ENCODE measurements at places on chromosomes 7 and 10.

DNA sequence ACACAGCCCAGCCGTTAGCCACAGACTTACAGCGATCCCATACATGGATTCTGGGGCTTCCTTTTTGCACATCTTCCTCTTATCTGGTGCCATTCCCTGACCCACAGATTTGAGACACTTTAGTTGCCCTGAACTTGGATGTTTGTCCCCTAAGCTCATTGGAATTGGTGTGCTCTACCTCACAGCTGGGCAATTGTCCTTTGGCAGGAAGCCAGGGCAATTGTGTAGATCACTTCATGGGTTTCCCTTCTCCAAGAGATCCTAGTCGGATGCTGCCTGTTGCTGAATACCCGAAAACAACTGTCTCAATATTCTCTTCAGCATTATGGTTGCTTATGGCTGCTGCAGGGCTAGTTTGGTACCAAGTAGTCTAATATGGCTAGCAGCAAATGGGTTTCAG lies 470.7 kb upstream of the MKI67 start:
- DNase-seq, result no peak

- no peak for DNase-seq
Measured at GRCh38 chr10:11861341-11861740, 38.2 kb downstream of the PROSER2 start.

- no peak for DNase-seq
Measured at GRCh38 chr10:86162696-86163400, 203.7 kb downstream of the GRID1 start.

- no peak for DNase-seq
Measured at GRCh38 chr10:69936091-69936490, 116.6 kb upstream of the MACROH2A2 start.

DNA sequence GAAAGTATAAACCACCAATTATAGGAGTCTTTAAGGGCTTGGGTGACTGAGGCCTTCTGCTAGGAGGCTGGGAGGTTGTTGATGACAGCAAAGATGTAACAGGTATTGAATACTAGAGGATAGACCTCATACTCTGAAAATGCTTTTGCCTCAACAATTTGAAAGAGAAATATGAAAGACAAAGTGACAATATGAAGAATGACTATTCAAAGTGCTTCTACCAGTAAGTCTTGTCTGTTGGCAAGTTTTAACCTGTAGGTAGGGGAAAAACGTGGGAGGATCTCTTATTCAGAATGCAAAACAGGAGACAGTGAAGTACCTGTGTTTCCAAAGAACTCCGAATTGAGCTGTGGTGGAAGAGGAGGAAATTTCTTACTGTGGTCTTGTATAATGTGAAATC lies 38.2 kb downstream of the GBF1 start:
- no peak for DNase-seq

- no peak for DNase-seq
Measured at GRCh38 chr7:2761131-2761624, 73.2 kb downstream of the AMZ1 start.

DNA sequence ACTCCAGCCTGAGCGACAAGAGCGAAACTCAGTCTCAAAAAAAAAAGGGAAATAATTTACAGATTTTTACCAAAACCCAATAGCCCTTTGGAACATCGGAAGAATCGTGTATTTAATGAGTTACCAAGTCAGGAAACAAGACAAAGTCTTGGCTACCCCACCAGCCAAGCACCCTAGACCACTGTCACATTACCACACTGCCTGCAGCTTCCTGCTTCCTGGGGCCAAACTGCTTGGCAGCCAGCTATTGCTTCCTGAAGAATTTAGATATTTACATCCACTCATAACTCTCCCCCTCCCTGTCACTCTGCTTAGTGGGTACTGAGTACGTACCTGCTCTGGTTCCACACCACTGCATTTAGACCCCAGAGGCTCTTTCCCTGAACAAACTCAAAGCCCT lies 14.1 kb upstream of the TNPO3 start:
- no peak for DNase-seq

GRCh38 chr10:88196291-88196690 lies 332.9 kb downstream of the PTEN start:
- no peak for DNase-seq

DNA sequence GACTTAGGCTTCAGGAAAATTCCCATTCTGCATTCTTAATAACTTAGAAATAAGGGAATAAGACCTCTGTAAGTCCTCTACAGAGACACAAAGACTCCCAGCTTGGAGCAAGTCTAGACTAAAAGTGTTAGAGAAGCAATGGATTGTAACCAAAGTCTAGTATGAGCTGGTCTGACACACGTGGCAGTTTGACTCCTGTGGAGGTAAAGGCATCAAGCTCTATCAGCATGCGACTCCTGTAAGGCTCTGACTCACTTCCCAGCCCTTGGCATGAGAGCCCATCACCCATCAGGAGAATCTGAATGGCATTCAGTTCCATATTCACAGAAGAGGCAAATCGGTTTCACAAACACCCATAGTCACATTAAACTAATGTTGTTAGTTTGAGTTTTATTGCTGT lies 4.4 kb upstream of the VSTM4 start:
- no peak for DNase-seq

- no peak for DNase-seq
Measured at GRCh38 chr7:93902777-93903423, 3.5 kb upstream of the GNGT1 start.

- DNase-seq, result no peak
Measured at GRCh38 chr10:130003166-130003565, 39.1 kb upstream of the EBF3 start.

DNA sequence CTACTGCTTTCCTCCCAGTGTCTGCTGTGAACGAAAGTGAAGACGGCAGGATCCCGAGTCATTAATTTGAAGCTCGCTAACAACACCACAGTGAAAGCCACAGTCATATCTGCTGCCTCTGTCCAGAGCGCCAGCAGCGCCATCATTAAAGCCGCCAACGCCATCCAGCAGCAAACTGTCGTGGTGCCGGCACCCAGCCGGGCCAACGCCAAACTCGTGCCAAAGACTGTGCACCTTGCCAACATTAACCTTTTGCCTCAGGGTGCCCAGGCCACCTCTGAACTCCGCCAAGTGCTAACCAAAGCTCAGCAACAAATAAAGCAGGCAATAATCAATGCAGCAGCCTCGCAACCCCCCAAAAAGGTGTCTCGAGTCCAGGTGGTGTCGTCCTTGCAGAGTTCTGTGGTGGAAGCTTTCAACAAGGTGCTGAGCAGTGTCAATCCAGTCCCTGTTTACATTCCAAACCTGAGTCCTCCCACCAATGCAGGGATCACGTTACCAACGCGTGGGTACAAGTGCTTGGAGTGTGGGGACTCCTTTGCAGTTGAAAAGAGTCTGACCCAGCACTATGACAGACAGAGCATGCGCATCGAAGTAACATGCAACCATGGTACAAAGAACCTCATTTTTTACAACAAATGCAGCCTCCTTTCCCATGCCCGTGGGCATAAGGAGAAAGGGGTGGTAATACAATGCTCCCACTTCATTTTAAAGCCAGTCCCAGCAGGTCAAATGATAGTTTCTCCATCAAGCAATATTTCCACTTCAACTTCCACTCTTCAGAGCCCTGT lies 94.8 kb upstream of the KCNMA1 start:
- DNase-seq, result no peak

DNA sequence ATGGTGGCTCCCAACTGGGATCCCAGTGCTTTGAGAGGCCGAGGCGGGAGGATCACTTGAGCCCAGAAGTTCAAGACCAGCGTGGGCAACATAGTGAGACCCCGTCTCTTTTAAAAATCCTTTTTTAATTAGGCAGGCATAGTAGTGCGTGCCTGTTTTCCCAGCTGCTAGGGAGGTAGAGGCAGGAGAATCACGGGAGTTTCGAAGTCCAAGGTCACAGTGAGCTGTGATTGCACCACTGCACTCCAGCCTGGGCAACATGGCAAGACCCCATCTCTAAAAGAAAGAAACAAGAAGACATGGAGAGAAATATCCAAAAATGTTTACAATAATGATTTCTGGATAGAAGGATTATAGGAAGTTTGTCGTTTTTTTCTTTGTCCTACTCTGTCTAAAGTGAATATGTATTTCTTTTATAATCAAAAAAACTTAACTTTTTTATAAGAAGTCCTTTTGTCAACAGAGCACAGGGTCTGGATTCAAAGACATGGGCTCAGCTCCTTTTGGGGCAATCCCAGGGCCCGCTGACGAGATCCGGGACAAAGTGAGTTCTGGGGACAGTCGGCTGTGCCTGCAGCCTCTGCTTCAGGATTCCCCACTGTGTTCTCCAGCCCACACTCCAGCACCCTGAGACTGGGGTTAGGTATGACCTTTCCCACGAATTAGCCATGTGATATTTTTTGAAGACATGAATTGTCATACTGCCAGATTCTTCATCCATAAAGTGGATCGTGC lies 45.6 kb downstream of the PDGFA start:
- no peak for DNase-seq

DNA sequence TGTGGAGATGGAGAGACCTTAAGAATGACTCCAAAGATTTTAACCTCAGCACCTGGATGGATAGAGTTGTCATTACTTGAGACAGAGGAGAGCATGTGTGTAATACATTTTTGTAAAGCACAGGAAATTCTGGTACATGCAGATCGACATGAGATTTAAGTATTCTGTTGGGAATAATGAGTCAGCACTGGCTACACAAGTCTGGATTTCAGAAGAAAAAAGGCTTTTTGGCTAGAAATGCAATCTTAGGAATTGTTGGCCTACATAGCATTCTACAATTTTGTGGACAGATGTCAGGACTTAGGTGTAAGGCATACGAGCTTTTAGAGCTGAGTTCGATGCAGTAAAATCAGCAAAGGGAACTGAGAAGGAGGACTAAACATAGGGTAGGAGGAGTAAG lies 24.1 kb upstream of the ANKRD30A start:
- no peak for DNase-seq

DNA sequence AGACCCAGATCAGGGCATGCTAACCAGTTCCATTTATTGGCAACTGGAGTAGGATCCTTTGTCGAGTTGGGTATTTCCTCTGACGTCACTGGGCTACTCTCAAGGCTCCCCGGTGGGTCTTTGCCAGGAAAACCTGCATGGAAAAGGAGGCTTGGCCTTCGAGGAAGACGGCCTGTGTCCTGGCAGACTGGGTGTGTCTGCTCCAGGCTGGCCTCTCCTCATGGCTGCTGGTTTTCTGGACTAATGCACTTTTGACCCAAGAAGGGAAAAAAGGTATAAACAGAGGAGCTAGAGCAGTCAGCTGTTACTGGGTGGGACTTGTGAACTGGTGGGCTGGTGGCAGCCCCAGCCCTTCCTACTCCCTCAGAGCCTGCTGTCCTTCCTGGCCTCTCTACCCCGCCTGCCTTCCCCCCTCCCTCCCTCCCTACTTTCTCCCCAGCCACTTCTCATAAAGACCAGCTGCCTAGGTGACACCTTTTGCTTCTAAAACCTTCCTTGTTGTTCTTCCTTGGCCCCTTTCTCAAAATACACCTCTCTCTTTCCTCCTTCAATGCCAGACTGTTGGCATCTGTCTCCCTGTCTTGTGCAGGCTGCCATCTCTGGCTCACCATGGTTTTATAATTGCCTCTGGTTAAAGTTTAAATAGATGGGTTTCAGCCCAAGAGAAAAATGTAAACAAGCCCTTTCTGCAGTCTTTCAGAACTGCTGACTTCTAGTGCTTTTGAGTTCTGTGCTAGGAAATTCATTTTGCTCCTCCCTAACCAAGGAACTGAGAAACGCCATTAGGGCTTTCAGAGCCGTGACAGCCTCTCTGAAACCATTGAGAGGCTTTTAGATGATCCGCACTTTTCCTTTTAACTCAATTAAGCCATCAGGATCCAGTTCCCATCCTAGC lies 101.8 kb upstream of the MKLN1 start:
- no peak for DNase-seq

- DNase-seq, result no peak
Measured at GRCh38 chr10:89624020-89624419, 21.0 kb downstream of the PANK1 start.

All from effector memory CD4-positive, alpha-beta T cell (primary cell).